Right cardiac atrium (tissue), 5 donors: ENCODE measurements at places on chromosomes 11 and 22. TPM values are rescaled to one million over a fixed set of nuclear protein-coding genes. Genes with fewer than 3 reads are reported as not detected.

MS4A3 gene
- total RNA-seq, result not detected

MAPK8IP2 gene
- 0.37 TPM for total RNA-seq

TSPAN18 gene
- 192 TPM for total RNA-seq

LRRC56 gene
- total RNA-seq, result 0.40 TPM

DKK3 gene
- total RNA-seq, result 3,055 TPM

SDF2L1 gene
- total RNA-seq, result 34.9 TPM

CCDC15 gene
- 0.17 TPM for total RNA-seq

MMP1 gene
- total RNA-seq, result not detected

CTSC gene
- total RNA-seq, result 22.5 TPM
